Lower lobe of right lung (tissue), 2 donors: ENCODE measurements at places on chromosomes 12 and 14. TPM values are rescaled to one million over a fixed set of nuclear protein-coding genes. Genes with fewer than 3 reads are reported as not detected.

Gene RASAL1
- total RNA-seq: 0.41 TPM

Gene NOC4L
- 15.8 TPM for total RNA-seq

- no peak for DNase-seq
Observed at GRCh38 chr12:50659690-50660424, 104.0 kb upstream of the ATF1 start.

Gene RHEBL1
- total RNA-seq: 1.5 TPM

DNA sequence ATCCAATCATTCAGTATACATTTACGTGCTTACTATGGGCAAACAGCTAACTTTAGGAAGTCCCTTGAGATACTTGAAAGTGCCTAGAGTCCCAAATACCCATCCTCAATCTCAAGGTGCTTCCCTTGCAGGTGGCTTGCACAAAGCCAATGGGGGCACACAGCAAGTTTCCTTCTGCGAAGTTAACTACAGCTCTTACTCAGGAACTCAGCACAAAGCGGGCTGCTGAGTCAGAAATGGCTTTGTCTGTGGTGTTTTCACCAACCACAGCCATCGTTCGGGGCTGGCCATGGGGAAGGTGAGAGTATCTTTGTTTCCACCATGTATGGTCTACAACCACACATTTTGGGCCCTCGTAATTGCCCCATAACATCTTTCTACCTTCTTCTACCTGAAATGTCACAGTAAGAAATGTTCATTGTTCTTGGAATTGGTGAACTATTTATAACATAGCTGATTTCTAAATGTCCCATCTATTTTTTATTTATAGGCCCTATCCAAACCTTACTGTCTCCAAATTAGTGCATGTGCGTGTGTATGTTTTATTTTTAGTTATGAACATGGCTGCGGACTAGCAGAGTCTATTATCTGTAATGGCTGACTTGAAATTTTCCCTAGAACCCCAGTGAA, 13.9 kb downstream of the MFAP5 start:
- no peak for DNase-seq

DNA sequence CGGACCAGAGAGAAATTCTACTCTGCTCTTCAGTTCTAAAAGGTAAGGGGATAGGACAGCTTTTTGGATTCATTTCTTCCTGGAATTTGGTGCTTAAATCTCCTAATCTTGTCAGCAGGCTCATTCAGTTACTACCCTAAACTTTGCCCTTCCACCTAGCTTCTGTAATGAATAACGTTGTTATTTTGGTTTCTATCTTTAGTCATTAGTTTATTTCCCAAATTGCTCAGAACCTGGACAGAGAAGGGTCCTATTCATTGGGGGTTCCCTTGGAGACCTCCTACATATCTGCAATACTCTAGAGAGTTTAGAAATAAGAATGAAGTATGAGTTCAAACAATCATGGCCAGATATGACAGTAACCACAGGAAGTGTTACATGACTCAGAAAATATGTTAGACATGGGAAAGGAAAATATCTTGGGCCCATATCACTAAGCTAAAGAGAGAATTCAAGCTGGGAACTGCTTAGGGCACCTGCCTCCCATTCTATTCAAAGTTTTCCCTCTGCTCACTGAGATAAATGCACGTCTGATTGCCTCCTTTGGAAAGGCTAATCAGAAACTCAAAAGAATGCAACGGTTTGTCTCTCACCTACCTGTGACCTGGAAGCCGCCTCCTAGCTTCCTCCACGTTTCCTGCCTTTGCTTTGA, 87.9 kb downstream of the GAS2L3 start:
- DNase-seq: no peak

- DNase-seq: no peak
Observed at GRCh38 chr12:6337958-6338433, 3.9 kb downstream of the TNFRSF1A start.

Gene RHOJ
- total RNA-seq: 29.2 TPM

Gene KRT5
- total RNA-seq: 0.65 TPM

DNA sequence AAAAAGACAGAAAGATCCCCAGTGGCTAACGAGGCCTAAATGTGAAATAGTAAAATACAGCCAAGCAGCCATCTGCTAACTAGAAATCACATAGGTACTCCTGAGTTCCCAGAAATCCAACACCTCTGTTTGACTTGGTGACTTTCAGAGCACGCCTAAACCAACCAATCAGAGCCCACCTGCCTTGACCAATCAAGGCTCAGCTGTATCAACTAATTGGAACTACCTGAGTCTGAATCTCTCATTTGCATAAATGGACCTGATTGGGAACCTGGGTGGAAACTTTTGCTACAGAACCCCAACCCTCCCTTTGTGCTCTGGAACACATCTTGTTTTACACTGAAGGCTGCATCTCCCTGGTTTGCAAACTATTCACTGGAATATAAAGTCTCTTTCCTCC, 5.1 kb upstream of the TCL1B start:
- DNase-seq: no peak

- no peak for DNase-seq
Observed at GRCh38 chr12:100503228-100503628, 29.6 kb downstream of the NR1H4 start.

Gene KERA
- total RNA-seq: not detected

DNA sequence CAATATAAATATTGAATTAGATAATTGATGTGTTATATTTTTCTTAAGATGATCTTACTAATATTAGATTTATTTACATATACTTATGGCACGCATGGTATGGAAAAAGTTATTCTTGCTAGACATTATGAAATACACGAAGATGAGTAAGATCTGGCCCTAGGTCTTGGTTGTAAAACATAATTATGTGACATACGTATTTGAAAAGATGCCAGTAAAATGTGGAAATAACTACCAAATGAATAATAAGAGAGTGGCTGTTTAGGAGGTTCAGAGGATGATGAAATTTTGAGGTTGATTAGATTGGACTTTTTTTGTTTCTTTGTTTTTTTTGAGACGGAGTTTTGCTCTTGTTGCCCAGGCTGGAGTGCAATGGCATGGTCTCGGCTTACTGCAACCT, 41.3 kb downstream of the FANCM start:
- DNase-seq: no peak

Gene AICDA
- 0.77 TPM for total RNA-seq

DNA sequence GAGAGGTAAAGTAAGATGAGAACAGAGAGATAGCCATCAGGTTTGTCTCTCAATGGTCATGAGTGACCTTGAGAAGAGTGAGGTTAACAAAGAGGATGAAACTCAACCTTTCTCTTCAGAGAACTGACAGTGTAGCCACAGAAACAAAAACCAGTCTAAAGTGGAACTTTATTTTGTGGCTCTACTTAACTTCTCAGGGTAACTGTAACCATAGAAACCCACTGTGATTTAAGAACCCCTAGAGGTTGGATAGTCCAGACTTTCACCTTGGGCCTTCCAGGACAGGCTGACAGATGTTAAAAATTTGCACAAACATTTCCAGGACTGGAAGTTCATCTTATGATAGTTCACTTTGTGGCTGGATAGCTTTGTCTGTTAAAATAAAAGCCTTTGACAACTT, 48.5 kb downstream of the ATP23 start:
- no peak for DNase-seq

Gene GALC
- 59.4 TPM for total RNA-seq

Gene LAG3
- 2.1 TPM for total RNA-seq

DNA sequence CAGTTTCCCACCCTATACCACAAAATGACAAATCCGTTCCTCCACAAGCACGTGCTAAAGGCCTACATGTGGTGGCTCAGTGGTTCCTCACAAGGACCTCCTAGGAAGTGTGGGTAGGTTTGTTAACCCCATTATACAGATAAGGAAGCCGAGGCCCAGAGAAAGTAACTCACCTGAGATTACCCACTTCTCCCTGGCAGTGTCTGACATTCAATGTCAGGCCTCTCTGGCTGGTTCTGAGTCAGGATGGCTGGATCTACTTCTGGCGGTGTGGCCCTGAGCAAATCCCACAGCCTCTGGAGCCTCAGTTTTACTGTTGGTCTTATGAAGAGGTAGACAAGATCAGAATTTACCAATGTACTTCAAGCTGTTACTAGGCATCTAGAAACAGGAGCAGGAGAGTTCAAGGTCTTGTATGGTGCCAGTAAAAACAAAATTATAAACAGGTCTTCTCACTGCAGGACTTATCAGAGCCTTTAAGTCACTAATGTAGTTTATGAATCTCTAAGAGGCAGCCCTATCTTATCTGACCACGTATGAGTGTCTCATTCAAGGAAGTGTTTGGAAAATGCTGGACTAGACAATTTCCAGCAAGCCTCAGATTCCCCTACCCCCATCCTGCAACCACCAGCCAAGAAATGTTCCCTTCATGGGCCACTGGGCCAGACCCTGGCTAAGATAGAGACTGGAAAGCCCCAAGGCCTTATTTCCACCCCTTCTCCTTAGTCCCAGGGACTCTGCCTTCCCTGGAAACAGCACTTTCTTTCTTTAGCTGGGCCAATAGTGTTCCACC, 4.2 kb downstream of the HSPB8 start:
- DNase-seq: no peak

DNA sequence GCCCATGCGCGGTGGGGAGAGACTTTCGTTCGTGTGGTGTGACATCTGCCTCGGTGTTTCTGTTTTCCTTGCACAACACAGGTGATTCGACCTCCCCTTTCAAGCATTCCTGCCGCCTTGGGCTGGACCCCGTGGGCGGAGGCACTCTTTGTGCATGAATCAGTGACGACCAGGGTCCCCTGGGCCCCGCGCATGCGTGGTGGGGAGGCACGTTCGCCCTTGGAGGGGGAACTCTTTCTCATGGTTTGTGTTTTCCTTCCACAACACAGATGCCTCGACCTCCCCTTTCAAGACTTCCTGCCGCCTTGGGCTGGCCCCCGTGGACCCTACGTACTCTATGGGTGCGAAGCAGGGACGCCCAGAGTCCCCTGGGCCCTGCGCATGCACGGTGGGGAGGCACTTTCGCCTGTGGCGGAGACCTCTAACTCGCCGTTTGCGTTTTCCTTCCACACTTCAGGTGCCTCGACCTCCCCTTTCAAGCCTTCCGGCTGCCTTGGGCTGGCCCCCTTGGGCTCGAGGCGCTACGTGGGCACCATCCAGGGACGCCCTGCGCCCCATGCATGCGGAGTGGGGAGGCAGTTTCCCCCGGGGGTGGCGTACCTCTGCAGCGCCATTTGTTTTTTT, 340.9 kb downstream of the ALG10 start:
- DNase-seq: no peak

Gene PRH2
- total RNA-seq: not detected

DNA sequence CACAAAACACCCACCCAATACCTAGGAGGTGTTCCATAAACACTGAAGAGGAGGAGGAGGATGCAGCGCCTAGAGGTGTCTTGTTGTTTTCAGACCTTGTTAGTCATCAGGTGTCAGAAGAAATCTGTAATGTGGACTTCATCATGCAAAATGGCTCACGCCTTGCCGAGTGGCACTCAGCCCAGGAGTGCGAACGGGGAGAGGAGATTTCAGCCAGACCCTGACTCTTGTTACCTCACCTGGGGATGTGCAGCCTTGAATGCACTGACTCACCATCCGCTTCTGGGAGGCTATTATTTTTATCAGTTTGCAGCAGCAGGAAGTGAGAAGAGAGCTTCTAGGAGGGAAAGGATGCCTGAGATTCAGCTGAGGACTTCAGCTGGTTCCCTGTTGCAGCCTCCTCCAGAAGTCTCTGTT, 48.2 kb upstream of the PLXNC1 start:
- no peak for DNase-seq

Gene SOCS4
- 17.9 TPM for total RNA-seq

DNA sequence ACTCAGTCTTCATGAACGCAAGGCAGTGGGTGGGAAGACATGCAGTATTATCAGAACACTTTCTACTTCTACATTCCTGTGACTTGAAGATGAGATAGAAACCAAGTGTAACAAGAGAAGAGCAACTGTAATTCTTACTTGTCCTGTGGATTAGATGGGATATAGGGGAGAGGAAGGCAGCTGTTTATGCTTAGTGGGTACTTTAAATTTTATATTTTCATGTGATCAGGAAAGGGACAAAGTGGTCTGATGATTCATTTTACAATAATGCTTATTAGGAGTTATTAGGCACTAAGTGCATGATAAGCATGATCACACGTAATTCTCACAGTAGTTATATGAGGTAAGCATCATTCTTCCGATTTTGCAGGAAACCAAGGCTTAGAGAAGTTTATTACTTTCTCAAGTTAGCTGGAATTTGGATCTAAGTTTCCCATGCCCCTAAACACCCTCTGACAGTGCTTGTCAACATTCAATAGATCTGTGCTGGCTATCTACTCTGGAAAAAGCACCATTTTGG, 52.7 kb downstream of the PTGER2 start:
- no peak for DNase-seq

DNA sequence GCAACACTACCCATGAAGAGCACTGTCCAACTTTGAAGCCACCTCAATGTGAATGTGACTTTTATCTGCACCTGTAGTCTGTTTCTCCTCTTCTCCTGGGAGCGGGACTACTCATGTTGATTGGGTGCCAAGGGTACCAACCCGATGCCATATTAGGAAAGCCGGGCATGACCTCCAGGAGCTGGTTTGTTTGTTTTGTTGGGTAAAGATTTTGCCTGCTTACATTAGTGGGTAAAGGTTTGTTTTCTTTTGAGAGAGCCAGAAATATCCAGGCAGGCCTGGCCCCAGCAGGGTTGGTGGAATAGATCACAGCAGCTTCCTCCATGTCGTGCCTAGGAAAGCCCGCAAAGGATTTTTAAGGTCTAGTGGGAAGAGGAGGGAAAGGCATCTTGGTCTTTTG, 19.7 kb upstream of the ITPK1 start:
- DNase-seq: no peak

GRCh38 chr12:98388126-98388525, 127.3 kb upstream of the TMPO start:
- DNase-seq: no peak

GRCh38 chr14:100549834-100550625, 37.2 kb downstream of the BEGAIN start:
- DNase-seq: no peak

Gene ZC3H14
- total RNA-seq: 67.3 TPM

- no peak for DNase-seq
Observed at GRCh38 chr14:36971263-36971855, 201.0 kb downstream of the SLC25A21 start.
